Midbrain (tissue), 1 donor: ENCODE measurements at places on chromosomes 7 and 10.

GRCh38 chr7:53518319-53518718, 482.9 kb downstream of the POM121L12 start:
- no peak for DNase-seq

DNA sequence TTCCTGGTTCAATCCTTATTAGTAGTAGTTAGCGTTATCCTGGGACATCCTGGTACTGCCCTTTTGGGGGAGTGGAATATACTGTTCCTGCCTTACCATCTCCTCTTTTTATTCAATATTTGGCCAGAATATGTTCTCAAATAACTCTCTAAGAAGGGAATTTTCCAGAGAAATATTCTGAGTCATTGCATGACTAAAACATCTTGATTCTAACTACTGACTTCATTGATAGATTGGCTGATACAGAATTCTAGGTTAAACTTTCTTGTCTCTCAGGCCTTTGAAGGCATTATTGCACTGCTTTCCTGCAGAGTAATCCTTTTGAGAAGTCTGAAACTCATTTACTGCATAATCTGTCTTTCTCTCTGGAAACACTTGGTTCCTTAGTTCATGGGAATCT, 275.5 kb upstream of the DGKB start:
- no peak for DNase-seq

DNA sequence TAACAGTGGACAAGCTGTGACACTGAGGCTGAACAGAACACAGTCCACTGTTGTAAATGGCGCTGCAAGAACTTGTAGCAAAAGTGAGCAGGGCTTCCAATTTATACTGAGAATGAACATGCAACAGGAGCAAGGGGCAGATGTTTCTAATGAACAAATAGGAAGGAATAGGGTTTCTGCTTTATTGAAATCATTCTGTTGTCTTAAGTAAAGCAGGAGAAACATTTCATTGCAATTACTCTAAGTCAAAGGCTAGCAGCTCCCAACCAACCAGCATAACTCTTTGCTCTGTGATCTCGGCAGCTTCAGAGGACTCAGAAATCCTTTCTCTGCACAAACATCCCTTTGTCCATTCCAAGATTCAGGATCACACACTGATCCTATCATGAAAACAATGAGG, 236.2 kb upstream of the PRSS58 start:
- no peak for DNase-seq

DNA sequence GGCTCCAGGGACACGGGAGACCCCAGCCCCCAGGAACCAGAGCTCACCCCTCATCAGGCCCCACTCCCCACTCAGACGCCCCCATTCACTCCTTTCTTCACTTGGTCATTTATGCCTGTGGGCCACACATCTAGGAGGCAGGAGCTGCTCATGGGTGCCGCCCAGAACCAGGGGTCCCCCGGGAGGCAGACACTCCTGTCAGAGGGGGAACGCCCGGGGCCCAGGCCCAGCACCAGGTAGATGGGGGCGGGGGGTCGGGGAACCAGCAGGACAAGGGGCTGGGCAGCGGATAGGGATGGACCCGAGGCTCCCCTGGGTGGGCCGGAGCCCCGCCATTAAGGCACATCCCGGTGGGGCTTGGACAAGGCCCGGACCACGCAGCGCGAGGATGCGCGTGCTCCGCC, 11.8 kb downstream of the CALY start:
- DNase-seq, result no peak

DNA sequence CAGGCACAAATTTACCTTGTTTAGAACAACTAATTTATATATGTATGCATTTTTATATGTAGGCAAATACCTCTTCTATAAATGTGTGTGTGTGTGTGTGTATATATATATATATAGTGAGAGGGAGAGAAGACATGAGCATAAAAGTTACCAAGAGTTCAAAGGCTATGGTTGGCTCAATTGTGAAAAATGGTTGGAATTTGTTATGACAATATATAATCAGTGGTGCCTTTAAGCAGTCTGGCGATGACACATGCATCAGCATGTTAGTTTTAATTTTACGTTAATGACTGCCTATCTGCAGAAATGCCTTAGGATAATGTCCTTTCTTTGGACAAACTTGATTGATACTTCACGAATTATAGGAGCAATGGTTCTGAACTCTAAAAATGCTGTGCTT, 980.8 kb upstream of the LRRTM3 start:
- DNase-seq, result no peak

- no peak for DNase-seq
Measured at GRCh38 chr10:18719811-18720210, 60.6 kb downstream of the ARL5B start.
